ENCODE measurements at places on chromosomes 12 and 14.

GRCh38 chr14:72775923-72776554 is 117.9 kb downstream of the DPF3 start:
- DNase-seq, result no peak

DNA sequence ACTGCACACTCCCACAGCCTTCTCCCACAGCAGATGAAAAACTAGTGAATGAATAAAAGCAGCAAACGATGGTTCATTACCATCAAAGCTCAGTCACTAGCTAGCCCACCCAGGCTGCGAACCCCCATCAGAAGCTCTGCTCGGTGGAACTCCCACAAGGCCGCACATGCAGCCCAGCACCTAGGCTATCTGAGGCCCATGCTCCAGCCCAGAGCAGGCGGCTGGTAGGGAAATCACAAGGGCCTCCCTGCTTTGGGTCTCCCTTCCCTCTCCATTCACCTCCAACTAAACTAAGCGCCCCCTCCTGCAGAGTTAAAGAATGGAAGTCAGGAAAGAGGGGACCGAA is 69.0 kb downstream of the ITPK1 start:
- no peak for DNase-seq

DNA sequence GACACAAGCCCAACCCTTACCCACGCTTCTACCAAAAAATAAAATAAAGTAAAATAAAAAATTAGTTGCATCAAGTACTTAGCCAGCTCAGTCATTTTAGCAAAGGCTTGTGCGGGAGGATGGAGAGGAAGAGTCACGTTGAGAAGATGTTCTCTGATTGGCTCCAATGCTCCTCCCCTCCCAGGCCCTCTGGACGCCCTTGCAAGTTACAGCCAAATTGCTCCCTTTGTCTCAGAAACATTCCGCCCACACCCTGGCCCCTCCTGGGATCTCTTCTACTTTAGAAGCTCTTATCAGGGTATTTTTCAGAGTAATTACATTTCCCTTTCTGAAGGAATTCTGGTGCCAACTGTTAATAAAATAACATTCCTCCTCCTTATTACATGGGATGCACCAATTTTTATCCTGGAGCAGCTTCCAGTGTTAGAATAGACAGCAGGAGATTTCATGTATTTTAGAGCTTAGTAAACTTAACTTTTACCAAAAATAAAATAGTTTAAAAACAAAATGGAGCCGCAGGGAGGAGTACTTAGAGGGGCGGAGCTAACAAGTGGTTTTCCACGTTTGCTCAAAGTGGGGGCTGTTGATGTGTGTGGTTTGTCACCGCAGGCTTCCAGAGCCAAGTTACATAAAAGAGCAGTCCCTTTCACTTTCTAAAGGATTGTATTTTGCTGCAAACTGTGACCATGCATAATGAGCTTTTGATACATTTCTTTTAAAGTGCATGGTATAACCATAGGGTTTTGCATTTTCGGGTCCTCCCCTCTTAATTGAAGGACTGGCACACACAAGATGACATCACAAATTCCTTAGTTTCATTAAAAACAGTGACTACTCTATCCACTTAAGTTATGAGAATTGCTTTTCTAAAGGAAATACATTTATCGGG is 71.7 kb upstream of the RAP1B start:
- DNase-seq, result no peak

DNA sequence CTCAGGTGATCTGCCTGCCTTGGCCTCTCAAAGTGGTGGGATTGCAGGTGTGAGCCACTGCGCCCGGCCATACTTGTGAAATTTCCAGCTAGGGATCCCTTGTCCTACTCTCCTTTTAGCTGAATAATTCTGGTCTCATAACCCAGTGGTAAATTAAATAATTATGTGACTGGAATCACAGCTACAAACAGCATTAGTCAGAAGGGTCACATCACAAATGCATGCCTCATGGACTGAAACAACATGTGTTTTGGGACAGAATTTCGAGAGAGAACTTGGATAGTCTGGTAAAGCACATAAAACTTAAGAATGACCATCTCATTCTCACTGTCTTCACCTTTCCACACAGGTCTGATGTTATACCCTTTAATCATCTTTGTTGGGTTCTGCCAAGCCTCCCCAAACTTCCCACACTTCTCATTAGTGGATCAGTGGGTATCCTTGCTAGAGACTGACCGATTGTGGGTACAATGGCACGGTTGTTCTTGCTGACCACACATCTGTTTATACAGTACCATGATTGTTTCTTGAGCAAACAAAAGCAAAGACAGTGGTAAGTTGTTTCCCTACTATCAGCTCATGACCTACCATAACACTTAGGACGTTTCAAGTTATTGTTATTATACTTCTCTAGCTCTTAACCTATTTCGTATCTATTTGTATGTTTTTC is 5.1 kb downstream of the GPRC5D start:
- DNase-seq, result no peak

DNA sequence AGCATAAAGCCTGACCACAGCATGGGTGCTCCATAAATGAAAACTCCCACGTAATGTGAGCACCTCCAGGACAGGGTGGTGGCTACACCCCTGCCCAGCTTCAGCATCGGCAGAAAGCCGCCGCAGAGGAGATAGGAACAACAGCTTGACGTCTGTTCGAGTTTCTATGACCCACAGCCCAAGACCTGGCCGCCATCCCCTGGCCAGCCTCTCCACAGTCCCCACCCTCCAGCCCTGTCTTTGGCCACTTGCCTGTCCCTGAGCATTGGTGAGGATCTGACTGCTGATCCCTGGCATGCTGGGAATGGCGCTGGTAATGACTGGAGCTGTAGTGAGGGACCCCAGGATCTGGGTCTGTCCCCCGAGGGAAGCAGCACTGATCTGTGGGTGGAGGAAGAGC is 21.3 kb downstream of the POU6F1 start:
- no peak for DNase-seq

GRCh38 chr14:96512122-96512521 is 9.9 kb downstream of the PAPOLA start:
- no peak for DNase-seq

- no peak for DNase-seq
Measured at GRCh38 chr12:125280482-125281377, 215.5 kb downstream of the AACS start.

DNA sequence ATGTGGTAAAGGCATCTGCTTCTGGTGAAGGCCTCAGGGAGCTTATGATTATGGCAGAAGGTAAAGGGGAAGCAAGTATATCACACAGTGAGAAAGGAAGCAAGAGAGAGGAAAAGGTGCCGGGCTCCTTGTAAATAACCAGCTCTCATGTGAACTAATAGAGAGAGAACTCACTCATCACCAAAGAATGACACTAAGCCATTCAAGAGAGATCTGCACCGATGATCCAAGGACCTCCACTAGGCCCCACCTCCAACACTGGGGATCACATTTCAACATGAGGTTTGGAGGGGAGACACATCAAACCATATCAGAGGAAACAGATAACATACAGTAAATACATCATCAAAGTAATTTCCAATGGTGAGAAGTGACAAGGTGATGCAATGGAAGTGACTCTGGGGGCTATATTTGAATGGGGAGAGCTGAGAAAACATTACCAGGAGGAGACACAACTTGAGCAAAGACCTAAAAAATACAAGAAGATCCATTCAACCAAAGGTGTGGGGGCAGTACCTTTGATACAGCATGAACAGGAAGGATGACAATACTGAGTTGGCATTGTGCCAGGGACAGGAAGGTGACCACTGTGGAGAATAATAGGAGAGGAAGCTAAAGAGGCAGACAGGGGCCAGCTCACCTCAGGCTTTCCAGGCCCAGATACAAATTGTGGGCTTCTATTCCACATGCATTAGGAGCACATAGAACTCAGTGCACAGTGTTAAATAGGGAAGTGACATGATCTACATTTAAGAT is 134.4 kb upstream of the GRIP1 start:
- DNase-seq, result no peak

DNA sequence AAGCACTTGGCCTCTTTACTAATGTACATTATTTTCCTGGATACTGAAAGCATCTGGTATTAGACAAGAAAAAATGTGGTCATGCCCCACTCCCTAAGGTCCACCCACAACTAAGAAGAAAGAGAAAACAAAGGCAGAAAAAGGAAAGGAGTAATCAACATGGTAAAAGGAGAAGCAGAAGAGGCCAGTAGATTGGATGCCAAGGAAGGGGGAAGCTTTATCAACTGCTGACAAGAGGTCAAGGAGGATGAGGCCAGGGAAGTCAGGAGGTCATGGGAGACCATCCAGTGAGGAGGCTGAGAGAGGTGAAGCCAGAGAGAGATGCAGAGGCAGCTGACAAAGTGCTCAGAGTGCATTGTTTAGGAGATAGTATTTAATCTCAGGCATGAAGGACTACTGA is 383.5 kb downstream of the ZFP36L1 start:
- no peak for DNase-seq

GRCh38 chr12:93109551-93110203 is 180.6 kb upstream of the EEA1 start:
- no peak for DNase-seq

DNA sequence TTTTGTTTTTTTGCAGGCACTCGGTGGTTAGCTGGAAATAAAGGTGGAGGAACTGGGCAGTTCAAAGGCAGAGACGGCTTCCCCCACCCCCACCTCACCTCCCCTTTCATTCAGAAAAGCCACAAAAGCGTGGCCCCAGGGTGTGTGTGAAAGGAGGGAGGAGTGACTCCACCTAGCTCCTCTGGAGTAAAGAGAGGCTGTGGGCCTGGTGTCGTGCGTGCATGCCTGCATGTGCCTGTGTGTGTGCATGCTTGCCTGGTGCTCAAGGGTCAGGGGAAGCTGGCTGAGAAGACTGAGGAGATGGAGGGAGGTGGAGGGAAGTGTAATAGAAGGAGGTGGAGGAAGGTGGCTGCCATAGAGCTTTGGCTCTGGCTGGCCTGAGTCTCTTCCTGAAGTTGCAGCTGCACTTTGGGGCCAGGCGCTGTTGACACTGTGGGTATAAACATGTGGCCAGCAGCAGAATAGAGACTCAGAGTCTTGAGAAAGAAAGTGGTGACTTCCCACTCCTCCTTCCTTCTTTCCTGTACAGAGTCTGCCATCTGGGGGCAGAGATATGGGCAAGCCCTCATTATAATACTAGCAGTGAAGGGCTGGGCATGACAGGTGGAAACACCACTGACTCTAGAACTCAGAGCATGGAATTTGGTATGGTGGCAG is 36.9 kb upstream of the SINHCAF start:
- DNase-seq, result peak; percentile 27

DNA sequence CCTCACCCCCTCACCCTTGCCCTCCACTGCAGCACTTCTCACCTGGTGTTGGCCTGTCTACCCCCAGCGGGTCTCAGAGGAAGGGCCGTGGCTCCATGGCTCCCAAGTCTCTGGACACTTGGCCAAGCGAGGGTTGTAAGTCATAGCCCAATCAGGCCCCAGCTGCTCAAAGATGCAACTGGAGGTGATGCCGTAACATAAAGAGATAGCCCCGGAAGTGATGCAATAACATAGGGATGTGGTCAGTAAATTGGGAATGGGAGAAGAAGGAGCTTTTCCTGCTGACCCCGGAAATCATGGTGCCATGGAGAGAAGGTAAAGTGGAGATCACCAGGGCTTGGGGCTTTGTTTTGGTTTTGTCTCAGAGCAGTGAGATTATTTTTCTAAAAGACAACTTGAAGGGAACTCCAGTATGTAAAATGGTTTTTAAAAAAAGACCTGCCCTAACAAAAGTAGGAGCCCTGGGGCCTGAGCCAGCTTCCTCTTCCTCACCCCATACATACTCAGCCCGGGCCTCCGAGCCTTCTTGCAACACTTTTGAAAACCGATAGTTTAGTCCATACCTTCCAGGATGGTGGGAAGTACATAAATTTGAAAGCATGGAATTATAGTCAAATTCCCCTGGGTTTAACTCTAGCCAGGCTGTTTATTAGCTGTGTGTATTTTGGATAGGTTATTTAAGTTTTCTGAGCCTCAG is 212.5 kb downstream of the CRADD start:
- DNase-seq, result no peak

GRCh38 chr12:66164349-66164821 is 5.4 kb downstream of the TMBIM4 start:
- DNase-seq, result no peak

DNA sequence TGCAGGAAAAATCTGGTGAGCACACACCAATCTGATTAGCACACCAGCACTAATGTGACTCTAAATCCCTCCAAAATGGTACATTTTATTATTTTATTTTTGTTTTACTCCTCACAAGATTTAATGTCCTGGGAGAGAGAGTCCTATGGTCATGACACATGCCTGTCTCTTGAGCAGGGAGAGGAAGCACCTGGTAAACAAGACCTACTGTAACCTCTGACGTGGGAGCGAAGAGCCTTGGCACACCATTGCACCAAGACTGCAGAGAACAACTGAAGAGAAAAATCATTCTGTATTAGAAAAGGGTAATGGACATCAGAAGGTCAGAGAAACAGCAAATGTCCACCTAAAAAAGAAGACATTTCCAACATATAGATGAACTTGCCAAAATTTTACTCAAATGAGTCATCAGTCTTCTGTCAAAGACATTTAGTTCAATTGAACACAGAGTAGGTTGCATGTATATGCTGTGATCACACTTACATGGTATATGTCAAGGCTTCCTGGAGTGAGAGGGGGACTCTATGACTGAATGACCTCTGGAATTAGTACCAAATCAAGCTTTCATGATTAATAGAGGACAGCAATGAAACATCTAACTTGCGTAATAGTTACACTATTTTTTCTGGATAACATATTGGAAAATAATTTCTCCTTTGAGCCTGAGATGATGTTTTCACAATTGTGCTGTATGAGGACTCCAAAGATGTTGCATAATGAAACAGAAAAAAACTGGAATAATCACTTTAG is 186.9 kb upstream of the FLRT2 start:
- DNase-seq, result no peak

- no peak for DNase-seq
Measured at GRCh38 chr14:55610713-55611370, 30.8 kb downstream of the KTN1 start.

DNA sequence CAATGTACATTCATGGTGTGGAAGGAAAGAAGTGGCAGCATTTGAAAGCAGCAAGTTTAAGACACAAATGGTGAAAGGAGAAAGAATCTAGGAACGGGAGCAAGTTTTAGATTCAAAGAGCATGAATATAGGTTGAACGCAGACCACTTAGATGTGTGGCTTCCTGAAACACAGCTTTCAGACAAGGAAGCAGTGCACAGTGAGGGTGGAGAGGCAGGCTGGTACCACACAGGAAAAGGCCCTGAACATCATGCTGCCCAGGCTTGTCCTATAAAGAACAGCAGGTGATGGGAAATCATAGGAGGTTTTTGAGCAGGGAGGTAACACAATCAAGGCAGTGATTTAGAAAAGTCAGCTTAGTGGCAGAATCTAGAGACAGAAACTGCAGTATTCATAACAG is 35.6 kb downstream of the GNS start:
- no peak for DNase-seq

DNA sequence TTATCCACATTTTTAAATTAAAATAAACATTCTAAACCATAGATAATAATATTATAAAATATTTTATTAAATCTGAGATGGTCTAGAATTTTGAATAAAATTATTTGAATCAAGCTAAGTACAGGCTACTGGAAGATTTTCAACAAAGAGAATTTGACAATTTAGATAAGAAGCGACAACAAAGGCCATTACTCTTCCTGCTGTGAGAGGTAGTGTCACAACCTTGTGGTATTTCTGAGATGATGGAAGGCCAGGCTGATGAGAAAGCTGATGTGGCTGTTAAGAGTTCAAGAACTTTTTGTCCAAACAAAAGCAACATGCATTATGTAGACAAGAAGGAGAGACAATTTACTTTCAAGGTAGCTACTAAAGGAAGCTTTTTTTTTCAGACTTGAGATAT is 43.7 kb upstream of the CNTN1 start:
- no peak for DNase-seq

- DNase-seq, result no peak
Measured at GRCh38 chr12:111616177-111616623, 17.1 kb upstream of the ATXN2 start.

- no peak for DNase-seq
Measured at GRCh38 chr12:103928682-103929045, 1.5 kb upstream of the HSP90B1 start.

GRCh38 chr14:59333668-59334067 is 131.5 kb downstream of the GPR135 start:
- DNase-seq, result no peak
